Activated naive CD4-positive, alpha-beta T cell treated with anti-CD3 and anti-CD28 coated beads, Interleukin-2, amount 50 U/mL, for 16 hours (primary cell): ENCODE measurements at places on chromosomes 12 and 14.

GRCh38 chr14:78029601-78030372 is 140.4 kb upstream of the NRXN3 start:
- DNase-seq = no peak

DNA sequence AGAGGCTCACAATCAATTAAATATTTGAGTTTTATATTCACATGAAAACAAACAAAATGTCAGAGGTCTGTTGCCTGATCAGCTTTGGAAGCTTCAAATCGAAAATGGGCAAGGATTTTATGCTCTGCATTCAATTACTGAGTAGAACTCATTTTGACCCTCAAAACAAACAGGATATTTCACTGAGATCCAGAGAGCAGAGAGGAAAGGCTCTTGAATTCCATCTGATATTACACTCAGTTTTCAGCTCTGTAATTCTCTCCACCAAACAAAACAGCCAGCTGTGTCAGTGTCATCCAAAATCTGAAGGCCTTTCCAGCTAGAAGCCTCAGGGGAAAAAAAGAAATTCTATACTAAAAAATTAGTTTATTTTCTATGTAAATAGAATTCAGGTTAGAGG is 128.6 kb upstream of the FLRT2 start:
- DNase-seq = no peak

DNA sequence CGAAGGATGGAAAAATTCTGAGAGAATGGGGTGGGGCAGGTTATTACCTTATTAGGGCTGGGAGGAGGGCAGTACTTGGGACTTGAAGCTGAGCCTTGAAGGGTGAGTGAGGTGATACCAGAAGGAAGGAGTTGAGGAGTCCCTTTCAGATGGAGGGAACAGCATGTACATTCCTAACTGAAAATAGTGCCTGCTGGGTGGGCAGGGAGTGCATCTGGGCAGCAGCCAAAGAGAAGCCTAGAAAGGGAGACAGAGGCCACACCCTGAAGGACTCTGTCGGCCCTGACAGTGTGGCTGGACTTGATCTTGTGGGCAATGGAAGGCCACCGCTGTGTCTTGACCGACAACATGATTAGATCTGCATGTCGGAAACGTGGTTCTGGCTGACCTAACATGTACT is 147.6 kb downstream of the NDUFA12 start:
- DNase-seq = no peak

DNA sequence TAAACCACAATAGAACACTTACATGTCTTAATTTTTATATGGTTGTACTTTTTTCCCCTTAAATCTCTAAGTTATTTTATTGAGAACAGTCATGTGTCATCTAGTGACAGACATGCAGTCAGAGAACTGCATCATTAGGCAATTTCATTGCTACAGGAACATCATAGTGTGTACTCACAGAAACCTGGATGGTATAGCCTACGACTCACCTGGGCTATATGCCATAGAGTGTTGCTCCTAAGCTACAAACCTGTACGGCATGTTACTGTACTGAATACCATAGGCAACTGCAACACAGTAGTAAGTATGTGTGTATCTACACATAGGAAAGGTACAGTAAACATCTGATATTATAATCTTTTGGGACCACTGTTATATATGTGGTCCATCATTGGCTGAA is 557.6 kb downstream of the PRKD1 start:
- no peak for DNase-seq

DNA sequence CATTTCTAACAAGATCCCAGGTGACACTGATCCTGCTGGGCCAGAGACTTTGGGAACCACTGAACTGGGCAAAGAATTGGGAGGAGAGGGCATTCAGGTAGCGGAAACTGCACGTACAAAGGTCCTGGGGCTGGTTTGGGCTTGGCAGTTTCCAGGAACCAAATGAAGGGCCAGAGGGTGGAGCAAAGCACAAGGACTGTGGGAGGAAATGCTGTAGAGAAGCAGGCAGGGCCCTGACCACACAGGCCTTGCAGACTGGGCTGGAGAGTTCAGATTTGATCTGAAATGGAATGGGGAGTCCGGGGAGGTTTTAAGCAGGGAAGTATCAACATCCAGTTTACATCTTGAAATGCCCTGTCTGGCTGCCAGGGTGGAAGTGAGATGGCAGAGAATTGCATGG is 195.1 kb downstream of the PHETA1 start:
- no peak for DNase-seq

- DNase-seq = no peak
Observed at GRCh38 chr14:39369029-39369428, 63.2 kb downstream of the FBXO33 start.

- DNase-seq = no peak
Observed at GRCh38 chr14:105258846-105259245, 10.5 kb downstream of the BTBD6 start.

DNA sequence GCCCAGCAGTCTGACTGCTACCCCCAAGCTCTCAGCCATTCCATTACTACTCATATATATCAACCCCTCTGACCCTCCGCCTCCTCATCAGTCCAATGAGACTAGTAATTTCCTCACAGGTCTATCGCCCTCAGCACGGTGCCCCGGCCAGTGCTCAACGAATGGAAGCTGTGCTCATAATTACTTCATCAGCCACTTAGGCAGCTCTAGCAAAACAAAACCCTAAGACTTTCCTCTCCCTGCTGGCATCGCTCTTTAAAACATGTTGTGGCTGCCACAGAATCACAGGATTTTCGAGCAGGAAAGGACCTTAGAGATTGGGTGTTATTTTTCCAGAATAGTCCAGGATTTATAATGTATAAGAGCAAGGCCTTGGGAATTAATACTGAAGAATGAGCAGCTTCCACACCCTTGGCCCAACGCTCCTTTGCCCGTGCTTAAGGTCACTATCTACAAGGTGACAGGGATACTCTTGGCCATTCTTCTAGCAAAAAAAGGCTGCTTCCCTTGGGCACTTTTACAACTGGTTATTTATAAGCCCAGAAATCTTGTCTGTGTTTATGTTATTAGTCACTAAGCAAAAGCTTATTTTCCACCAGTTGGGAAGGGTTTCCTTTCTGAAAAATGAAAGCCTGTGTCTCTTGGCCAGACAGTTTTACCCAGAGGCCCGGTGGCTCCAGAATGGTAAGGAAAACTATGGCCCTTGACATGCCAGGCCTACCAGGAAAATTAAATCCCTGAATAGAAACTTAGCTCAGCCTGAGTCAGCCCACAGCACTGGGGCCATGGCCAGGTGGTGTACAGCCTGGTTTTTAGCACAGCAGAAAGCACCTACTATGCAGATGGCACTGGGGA is 47.9 kb downstream of the NUAK1 start:
- no peak for DNase-seq

GRCh38 chr14:22432348-22432976 is 156.6 kb downstream of the DAD1 start:
- no peak for DNase-seq

DNA sequence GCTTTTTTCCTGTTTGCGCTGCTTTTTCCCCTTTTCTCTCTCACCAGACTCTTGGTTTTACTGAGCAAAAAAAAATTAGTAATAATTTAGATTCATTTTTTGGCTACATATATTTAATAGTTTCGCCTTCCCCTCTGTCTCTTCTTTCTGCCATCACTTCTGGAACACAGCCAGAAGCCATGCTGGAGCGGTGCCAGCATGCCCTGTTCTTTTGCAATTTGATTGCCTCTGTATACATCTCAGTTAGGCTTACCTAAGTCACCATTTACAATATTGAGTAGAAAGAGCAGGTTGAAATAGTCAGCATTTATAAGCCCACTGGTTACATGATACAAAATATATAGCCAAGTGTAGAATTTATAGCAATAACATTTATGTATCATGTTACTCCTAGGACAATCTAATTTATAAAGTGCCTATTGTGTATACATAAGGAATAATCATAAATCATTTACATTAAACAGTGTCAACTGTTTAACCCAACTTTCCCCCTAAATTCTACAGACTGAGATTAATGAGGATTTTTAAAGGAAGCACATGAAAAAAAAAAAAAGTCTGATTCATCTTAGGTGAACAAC is 413.8 kb upstream of the SOX5 start:
- no peak for DNase-seq

- no peak for DNase-seq
Observed at GRCh38 chr12:53995378-53996239, 4.4 kb upstream of the HOXC9 start.

GRCh38 chr14:54715811-54716210 is 148.9 kb downstream of the SAMD4A start:
- no peak for DNase-seq

GRCh38 chr12:84463741-84464495 is 448.7 kb downstream of the SLC6A15 start:
- DNase-seq = no peak

DNA sequence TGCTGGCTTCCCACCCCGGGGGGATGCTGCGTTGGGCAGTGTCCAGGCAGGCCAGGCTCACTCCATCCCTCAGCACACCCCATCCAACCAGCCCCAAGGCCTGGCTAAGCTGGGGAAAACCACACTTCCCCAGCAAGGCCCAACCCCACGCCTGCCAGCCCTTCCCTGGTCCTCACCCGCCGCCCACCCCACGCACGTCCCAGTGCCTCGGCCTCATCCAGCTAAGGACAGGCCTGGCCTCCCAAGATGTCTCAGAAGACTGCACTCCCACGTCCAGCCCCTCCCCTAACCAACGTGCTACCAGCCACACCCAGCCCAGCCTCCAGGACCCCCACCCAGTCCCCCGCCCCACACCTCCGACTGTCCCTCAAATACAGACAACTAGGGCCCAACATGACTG is 9.8 kb downstream of the JAG2 start:
- DNase-seq = no peak

- no peak for DNase-seq
Observed at GRCh38 chr12:70487440-70487839, 121.3 kb downstream of the KCNMB4 start.

- no peak for DNase-seq
Observed at GRCh38 chr12:69383074-69383473, 23.5 kb downstream of the YEATS4 start.

DNA sequence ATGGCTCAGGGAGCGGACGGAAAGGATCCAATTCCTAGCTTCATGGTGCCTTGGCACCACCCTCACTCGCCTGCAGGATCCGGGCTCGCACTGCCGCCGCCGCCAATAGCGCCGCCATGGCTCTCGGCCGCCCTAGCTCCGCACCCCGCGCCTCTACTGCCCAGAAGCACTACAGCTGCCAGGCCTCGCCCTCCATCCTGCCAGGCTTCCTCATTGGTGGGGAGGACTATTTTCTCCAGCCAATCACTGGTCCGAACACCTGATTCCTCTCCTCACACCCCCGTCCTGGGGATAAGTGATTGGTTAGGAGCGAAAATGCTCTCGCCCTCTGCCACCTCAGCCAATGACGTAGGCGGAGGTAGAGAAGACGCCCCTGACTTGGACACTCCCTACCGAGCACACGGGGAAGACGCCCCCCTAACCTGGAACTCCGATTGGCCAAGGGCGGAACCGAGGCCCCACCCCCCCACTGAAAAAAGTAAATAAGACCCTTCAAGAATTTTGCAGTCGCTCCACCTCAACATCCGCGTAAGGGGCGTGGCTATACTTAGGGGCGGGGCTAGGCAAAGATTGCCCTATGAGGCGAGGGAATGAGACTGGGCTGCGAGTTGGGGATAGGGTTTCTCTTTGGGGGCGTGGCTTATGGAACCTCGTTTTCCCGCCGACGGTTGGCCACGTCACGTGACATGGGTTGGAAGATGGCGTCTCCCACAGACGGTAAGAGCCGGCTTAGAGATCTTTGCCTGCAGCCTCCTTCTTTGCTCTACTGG is at the start of the genes ALDH6A1 and LIN52:
TSS of gene ALDH6A1 (minus strand) at position 177 of the 770 bp plus-strand sequence. CDS start at position 118, 59 bp downstream.
TSS of gene LIN52 (plus strand) at position 680 of the 770 bp plus-strand sequence. CDS start at position 699, 19 bp downstream.
- DNase-seq = peak; percentile 100

DNA sequence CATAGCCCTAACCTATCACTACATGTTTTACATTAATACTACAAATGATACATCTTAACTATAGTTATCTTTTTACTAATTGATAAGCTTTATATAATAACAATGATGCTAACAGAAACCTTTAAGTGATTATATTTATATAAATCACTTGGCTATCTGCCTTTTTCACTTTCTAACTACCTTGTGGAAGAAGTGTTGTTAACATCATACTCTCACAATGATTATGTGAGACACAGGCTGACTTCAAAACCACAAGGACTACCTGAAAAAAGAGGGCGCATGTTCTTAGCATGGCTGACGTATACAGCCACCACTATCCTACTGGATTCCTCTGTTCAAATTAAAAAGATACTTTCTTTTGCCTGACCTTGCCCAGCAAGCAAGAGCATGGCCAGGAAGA is 135.3 kb upstream of the SOX5 start:
- DNase-seq = no peak

DNA sequence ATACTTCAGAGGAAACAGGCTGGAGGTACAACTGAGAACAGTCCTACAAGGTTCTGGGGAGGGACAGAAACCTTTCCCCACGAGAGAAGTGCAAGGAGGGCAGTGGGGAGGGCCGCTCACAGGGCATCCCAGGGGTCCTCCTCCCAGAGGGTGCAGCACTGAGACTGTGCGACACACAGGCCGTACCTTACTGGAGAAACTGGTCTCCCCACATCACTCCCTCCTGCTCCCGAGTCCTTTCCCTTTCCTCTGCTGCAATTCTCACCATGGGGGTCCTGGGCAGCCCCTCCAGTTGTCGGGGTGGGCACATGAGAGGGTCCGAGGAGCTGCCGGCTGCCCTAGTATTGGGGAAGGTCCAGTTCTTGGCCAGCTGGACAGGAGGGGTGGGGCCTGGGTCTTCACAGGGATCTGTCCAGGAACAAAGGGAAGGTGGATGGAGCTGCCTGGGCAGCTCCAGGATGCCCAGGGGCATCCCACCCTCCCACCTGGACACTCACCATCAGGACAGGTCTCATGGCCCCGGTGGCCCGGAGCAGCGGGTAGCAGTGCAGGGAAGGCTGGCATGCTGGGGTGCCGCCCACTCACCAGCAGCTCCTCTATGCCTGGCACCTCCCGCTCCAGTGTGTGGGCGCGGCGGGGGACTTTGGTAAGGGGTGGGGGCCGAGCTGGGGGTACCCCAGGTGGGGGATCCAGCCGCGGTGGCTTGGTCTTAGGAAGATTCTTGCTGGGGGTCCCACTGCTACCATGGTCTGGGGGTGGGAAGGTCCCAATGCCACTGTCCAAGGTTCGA is 35.8 kb downstream of the NCKAP5L start:
- DNase-seq = no peak

- no peak for DNase-seq
Observed at GRCh38 chr14:65425885-65426284, 13.4 kb downstream of the FUT8 start.

DNA sequence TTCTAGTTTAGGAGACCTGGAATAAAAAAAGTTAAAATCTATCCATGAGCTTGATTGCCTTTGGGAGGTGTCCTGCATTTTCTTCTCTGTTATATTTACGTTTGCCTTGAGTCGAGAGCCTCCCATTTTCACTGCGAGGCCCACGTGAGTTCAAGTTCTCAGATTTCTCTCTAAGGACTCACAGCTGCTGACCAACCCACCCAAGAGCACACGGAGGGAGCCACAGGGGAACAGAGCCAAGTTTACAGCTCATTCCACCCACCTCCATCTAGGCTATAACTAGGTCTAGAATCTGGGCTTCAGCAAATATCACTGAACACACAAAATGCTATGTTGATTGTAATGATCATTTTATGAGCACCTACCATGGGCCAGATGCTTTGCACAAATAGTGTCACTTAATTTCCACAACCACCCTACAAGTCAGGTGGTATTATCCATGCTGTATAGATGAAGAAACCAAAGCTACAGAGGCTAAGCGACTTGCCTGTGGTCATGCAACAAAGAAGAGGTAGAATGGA is 16.7 kb downstream of the ALDH1L2 start:
- no peak for DNase-seq

DNA sequence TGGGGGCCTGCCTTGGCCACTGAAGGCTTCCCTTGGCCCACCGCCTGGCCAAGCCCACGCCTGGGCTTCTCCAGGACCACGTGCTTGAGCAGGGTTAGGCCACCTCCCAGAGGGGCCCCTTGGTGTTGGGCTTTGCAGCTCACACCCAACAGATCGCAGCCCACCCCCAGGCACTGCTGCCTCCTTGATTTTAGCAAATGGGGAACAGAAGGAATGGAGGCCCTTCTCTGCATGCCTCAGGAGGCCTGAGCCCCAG is 23.3 kb downstream of the RAB35 start:
- DNase-seq = no peak
